ENCODE measurements at places on chromosomes 11 and 22.
A peak's percentile ranks its signal among the peaks of the same experiment; 100 is the strongest.

- DNase-seq = no peak
These were observed 46.4 kb downstream of the GAB4 start for GRCh38 chr22:16961477-16962186.

DNA sequence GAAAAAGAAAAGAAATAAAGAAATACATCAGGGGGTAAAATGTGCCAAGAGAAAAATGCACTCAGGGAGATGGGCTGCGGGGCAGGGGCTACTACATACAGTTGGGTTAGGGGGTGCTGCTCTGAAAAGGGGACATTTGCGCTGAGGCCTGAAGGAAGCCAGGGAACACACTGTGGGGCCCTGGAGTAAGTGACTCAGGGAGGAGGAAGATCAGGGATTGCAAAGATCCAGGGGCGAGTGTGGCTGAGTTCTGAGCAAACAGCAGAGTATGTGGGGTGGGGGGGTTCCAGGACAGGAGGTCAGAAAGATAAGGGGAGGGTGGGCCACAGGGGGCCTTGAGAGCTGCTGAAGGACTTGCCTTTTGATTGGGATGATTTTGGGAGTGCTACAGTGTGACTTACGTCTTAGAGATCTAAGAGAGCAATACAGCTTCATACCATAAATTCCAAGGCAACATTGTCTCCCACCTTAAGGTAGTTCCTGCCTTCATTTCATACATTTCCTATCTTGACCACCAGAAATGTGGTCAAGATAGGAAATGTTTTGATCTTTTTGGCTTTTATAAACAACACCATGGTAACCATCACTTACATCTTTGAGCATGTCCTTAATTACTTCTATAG is 5.8 kb downstream of the A4GALT start:
- no peak for DNase-seq

DNA sequence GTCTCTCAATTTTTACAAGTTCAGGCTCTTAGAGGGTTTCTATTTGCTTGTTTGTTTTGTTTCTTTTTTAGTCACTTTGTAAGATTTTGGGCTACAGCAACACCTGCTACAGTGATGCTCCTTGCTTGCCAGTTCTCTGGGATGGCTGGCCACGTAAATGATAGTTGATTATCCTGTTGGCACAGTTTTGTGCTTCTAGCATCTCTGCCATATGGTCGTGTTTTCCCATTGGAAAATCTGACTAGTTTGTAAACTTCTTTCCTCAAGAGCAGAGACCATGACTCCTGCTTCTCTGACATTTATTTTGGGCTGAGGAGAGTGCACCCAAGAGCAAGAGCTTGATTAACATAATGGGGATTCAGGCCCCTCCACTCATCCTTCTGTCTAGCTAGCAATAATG is 1621.6 kb upstream of the RAG2 start:
- DNase-seq = no peak

- DNase-seq = no peak
These were observed 82.6 kb upstream of the SYT13 start for GRCh38 chr11:45368697-45369096.

DNA sequence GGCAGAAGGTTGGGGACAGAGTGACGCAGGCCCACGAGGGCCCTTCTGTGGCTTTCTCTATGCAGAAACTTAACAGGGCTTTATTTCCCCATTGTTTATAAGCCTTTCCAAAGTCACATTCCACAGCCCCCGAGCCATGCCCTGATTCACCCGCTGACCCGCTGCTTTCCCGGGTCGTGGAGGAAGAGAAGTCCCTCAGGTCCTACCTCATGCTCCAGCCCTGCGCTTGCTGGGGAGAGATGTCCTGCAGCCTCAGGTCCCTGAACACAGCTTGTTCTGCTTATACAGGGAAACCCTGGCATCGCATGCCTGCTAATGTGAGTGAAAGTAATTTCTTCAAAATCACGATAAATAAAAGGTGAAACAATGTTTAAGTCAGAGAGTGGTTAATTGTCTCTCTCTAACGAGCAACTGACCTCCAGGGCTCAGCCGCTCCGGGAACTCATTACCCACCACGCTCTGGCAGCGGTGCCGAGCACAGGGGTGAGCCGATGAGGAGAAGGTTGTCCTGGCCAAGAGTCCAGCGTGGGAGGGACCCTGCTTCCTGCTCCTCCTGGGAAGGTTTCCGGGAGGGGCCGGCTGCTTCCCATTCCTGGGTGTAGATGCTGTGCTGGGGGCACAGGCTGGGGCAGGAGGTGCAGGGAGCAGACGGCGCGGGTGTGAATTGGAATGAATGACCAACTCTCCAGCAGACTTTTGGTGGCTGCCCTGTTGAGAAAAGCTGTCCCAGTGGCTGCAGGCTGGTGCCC is 595.2 kb downstream of the BRD1 start:
- no peak for DNase-seq

DNA sequence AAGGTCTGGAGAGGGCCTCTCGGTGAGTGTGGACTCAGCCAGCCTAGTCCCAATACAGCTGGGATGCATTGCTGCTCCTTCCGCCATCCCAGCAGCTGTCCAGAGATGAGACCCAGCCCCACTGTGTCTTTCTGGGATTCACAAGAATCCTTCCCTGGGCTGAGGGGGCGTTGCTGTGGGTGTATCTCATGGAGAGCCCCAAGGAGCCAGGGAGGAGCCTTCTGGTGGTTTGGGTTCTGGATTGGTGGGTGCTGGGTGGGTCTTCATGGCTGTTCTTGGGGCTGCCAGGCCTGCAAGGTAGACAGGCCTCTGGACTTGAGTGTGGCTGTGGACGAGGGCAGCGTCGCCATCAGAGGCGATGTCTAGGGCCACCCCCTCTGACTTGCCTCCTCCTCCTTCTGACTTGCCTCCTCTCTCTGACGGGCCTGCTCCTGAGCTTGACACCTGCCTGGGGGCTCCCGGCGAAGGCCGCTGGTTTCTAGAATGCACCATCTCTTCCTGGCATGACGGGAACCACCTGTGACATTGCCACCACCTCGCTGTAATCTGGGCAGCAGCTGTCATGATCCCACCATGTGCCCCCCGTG is 17.2 kb downstream of the KCNQ1 start:
- peak; percentile 14 for DNase-seq

DNA sequence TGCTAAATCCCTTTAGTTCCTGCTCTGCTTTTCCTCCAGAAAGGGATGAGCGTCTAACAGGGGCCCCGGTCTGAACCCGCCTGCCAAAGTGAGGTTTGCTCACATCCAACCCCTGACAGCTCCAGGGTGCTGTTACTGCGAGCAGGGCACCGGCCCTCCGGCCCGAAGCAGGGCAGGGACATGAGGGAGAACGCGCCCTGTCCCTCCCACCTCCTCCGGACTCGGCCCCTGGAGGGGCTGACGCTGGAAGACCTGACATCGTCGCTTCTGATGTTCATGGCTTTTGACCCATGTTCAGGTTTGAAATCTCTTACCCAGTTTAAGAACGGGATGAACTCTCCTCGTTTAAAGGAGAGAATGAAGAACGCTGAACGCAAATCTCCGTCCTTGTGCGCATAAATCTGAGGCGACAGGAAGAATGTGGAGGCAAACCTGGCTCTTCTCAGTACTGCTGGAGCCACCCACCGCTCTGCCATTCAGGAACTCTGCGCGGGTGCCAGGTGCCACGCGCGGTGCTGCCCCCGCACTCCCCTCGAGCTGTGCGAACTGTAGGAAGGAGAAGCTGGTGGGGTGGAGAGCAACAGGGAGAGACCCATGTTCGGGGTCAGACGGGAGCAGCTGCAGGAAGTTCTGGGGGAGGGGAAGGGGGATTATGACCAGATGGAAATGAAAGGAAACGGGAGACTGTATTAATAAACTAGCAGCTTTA is 826 bp upstream of the EEF1G start:
- no peak for DNase-seq

- peak; percentile 74 for DNase-seq
These were observed 28.2 kb downstream of the SLC22A12 start for GRCh38 chr11:64619196-64619595.

DNA sequence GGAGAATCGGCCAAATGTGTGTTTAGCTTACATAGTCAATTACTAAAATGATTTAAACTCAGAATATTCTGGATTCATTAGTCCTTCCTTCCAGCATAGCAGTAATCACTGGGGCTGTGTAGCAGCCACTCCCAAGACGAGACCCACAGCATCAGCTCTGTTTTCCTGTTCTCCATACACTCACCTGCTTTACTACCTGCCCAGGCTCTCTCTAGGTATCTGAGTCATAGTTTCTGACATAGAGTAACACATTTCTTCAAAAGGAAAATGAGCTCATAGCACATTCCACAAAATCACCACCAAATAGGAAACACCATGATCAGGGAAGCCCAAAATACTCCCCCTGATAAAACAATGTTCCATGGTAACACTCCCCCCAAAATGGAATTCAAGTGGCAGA is 22.9 kb downstream of the MORC2 start:
- no peak for DNase-seq

DNA sequence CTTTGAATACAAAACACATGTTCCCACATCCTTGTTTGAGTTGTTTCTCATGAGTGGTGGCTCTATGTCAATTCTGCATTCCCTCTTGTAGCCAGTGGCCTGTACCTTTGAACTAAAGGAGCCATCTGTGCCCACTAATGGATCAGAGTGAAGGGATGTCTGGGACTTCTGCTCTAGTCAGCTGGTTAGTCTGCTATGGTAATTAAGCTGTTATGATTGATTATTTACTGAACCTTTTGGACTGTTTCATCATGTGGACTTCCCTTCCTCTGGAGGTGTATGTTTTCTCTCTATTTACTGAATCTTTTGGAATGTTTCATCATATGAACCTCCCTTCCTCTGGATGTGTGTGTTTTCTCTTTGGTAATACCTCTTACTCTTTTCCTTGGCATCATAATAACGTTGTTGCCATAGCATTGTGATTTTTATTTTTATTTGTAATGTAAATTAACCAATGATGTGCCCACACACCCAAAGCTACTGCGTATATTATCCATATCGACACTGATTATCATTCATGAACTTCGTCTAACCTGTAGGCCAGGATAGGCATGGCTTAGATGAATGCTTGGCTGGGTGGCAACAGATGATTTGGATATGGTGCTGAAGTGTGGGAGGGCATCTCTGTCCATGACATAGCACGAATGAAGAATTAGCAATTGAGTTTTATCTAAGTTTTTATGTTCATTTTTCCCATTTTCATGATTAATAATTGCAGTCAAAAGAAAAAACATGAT is 112.3 kb upstream of the SORL1-AS1 start:
- no peak for DNase-seq

- DNase-seq = no peak
These were observed 321.3 kb downstream of the TTC28 start for GRCh38 chr22:28358312-28358711.

GRCh38 chr11:60912851-60913528 is 968 bp upstream of the TMEM109 start:
- DNase-seq = peak; percentile 53

DNA sequence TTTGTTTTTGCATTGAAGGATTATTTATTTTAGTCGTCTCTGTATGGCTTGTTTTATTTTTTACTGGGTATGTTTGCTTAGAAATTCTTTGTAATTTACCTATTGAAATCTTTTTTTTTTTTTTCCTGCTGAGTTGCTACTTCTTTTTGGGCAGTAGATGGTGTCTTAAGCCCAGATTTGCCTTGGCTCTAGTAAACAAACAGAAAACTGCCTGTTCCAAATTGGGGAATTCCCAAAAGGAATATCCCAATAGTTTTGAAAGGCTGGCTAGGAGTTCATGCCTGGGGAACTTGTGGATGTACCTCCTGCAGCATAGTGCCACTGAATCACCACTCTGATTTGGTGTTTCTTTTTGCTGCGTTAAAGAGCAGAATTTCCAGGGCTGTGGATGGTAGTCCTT is 17.7 kb downstream of the PAMR1 start:
- no peak for DNase-seq

GRCh38 chr11:59224351-59224928 is 11.7 kb upstream of the MPEG1 start:
- DNase-seq = no peak

GRCh38 chr11:41458154-41458553 is 1.3 kb downstream of the LRRC4C start:
- DNase-seq = no peak

DNA sequence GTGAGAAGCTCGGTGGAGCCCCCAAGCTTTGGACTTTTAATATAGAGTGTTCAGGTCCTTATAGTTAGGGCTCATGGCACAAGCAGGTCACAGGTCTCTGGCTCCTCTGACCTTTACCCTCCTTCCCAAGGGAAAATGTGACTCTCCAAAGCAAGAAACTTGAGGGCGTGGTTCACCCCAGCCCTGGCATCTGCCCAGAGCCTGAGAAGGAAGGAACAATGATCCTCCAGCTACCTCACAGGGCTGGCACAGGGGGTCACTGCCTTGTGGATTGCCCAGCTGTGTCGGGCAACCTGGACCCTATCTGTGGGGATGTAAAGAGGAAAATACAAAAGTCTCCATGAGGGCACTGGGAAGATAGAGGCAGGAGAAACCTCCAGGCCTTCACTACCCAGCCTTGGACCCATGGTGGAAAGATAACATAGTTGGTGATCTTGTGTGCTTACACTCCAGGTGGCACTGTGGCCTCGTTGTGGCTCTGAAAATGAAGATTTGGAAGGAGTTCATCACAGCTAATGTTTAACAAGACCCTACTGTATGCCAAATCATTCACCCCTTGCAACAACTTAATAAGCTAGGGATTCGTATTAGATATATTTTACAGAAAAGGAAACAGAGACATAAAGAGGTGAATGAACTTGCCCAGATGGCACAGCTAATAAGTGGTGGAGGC is 3.8 kb upstream of the ZNF195 start:
- no peak for DNase-seq

DNA sequence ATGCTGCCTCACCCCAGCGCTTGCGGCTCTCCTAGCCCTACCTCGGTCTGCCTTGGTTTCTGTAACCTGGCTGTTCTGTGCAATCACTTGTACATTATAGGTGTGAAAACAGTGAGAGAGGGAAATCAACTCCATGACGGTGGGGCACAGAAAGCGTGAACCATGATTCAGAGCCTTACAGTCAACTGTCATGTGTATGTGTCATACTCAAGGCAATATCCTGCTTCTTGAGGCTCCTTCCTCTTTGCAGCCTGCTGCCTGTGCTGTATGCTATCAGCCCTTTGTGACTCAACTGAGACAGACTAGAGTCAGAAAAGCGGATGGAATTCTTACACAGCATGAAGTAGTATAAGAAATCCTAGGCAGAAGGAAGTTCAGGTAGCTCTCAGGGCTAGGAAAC is 2.1 kb downstream of the NRIP3 start:
- no peak for DNase-seq

DNA sequence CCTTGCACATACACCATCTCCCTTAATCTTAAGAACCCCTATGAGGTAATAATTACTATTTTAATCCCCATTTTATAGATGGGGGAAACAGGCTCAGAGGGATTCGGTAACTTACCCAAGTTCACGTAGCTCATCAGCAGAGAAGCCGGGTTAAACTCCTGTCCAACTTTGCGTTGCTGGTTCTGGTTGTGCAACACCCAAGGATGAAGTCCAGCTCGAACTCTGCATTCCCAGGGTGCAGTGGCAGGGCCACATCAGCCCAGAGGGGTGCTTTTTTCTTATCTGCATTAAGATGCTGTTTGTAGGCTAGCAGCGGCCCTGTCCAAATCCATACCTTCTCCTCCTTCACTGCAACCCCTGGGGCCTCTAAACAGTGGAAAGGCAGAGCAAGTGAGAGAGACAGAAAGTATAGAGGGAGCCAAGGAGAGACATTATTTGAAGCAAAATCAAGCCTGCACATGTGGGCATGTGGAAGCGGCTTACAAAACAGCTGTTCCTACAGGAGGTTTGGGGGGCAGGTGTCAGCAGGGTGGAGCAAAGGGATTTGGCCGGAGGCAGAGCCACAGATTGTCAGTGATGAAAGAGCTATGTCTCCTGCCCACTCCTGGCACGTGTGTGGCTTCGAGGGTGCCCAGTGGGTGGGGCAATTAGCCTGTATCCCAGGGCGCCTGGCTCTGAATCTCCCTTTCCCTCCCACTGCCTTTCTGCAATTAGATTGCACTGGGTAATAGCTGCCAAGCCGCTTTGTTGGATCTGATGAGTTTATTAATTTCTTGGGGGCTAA is 129.5 kb upstream of the TBCEL start:
- DNase-seq = no peak

GRCh38 chr11:35163702-35164496 is 24.9 kb downstream of the CD44 start:
- no peak for DNase-seq

All from dorsolateral prefrontal cortex (tissue), 122 donors.